ENCODE measurements at places on chromosomes 4 and X.

DNA sequence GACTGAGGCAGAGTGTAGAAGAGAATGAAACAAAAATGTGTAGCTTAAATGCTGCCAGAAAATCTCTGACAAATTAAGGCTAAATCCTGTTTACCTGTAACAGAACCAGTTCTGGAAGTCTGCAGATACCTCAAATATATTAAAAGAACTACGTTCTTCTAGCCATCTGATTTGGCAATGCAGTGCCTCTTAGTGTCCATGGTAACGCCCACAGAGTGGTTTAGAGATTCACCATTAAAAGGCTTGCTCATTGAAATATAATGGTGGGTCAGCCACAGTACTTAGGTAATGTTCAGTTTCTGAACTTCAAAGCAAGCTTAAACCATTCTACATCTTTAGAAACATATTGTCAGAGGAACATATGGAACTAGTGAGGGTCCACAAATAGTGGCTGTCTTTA is 23.2 kb upstream of the LUZP4 start:
- DNase-seq: no peak

GRCh38 chr4:136156947-136157346 is 1375.3 kb downstream of the PCDH18 start:
- no peak for DNase-seq

GRCh38 chrX:139850968-139851367 is 81.9 kb downstream of the ATP11C start:
- DNase-seq: no peak

DNA sequence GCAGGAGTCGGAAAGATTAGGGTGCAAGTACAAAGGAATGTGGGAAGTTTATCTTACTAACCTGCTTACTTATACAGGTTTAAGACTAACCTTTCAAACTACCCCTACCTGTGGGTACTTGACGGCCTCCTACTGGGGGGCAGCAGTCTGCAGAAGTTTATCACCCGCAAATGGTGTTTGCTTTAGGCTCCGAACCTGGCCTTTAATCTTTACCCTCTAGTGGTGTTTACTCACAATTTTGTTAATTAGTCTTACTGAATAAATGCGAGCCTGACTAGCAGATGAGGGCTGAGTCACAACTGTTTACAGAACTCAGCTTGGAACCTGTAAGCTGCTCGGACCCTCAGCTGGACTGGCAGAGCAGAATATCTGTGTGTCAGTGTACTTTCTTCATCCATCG is 204.2 kb upstream of the GPRIN3 start:
- DNase-seq: no peak

- DNase-seq: no peak
Measured at GRCh38 chrX:154362085-154362742, 12.2 kb downstream of the FLNA start.

DNA sequence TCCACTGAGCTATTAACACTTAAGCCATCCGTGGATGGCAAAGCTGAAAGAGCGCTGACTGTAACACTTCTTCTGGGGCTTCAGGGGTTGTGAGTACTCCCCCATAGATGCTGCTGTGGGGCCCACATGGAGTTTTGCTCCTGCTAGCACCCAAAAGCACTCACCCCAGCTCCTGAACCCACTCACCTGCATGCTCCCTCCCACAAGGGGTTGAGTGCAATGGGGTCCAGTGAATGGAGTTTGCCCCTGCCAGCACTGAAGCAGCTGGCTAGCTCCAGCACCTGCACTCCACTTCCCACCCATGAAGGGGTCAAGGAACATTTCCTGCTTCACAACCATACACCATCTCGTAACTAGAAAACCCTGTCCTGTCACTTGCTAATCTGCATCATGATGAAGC is 78.9 kb downstream of the IL21 start:
- DNase-seq: no peak

DNA sequence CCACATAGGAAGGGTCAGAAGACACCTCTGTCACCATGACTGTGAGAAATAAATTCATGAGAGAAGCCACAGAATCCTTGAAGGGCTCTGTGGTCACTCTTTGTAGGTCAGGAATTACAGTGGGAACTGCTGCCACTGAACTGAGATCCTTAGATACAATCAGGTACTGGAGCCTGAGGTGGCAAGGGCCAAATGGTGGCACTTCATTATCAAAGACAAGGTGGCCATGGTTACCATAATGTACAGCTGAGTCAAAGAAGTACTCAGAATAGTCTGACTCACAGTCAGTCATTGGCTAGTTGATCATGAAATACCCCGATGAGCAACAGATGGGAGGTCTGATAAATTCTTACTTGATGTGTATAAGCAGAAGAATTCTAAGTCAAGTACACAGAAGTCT is 131.9 kb downstream of the RTL3 start:
- no peak for DNase-seq

DNA sequence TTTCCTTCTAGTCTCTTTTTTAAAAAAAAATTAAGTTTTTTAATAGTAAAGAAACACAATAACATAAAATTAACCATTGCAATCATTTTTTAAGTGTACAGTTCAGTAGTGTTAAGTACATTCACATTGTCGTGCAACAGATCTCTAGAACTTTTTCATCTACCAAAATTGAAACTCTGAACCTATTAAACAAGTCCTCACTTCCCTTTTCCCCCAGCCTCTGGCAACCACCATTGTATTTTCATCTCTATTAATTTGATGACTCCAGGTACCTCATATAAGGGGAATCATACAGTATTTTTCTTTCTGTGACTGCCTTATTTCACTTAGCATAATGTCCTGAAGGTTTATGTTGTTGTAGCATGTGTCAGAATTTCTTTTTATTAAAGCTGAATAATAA is 31.8 kb downstream of the MSL3 start:
- DNase-seq: no peak

- DNase-seq: no peak
Measured at GRCh38 chr4:2407991-2408342, 10.5 kb downstream of the ZFYVE28 start.

DNA sequence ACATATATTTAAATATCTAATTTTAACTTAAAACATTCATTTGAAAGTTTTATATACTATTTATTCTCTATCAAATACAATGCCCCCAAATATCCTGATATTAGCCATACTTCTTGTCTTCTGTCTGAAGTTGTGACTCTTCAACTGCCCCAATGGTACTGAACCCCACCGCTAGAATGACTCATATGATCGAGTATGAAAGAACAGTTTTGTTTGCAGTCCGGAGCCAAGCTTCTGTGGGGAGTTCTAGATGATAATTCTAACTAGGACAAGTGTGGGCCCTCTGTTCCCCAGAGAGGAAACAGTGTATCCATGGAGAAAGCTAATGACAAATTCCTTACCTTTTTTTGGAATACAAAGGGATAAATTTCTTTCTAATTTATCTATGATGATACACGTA is 24.7 kb upstream of the CT47A1 start:
- DNase-seq: no peak

DNA sequence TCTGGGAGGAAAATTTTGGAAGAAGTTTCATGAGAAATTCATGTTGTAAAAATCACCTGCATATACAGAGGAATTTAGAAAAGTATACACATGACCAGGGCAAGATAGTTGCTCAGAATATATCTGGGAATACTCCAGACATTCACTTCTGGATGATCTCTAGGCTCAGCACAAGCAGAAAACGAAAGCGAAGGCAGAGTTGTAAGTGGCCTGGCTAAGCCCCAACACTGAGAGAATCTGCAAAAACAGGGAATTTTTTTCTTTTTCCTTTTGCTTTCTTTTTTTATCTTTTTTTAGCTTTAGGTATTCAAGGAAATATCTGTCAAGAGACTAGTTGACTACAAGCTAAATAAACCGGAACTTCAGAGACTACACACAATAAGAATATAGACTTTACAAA is 207.2 kb downstream of the FGF13 start:
- DNase-seq: no peak

DNA sequence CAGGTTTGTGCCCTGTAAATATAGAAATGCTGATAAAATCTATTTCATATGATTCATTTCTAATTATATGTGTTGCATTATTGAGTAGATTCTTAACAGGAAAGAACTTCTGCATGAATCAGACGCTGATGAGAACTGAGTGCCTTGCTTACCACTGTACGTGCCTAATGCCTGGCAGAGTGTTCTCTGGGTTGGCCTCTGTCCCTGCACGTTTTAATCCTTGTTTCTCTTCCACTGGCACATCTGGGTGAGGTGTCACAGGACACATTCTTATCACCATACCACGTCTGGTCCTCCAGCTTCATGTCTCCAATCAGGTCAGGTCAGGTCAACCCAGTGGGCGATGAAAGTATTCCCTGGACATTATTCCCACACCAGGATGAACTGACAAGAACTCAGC is 53.6 kb downstream of the KLF3 start:
- DNase-seq: peak; percentile 53

GRCh38 chr4:75555294-75556164 is at the start of gene ODAPH:
Gene ODAPH (plus strand): TSS chr4:75556066. CDS start chr4:75556083, 17 bp downstream.
- no peak for DNase-seq

- DNase-seq: no peak
Measured at GRCh38 chr4:181820553-181820952, 422.6 kb upstream of the TENM3 start.

- no peak for DNase-seq
Measured at GRCh38 chr4:36330796-36331195, 49.4 kb downstream of the DTHD1 start.

- no peak for DNase-seq
Measured at GRCh38 chr4:86963697-86964096, 28.9 kb downstream of the AFF1 start.

- DNase-seq: no peak
Measured at GRCh38 chrX:38347136-38347535, 5.3 kb upstream of the OTC start.

DNA sequence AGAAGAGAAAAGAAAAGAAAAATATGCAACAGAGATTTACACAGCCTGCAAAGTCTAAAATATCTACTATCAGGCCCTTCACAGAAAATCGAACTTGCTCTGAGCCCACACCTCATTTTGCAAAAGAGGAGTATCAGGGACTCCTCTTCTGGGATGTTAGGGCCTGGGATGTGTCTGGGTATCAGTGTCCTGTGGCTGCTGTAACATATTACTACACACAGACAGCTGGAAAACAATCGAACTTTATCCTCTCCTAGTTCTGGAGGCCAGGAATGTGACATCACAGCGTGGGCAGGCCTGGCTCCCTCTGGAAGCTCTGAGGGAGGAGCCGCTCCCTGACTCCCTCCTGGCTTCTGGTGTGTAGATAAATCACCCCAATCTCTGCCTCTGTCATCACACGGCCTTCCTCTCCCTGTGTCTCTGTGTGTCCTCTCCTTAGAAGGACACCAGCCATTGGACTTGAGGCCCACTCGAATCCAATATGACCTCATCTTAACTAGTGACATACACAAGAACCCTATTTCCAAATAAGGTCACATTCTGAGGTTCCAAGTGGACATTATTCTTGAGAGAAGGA is 52.9 kb downstream of the PPP2R2C start:
- DNase-seq: peak; percentile 10
